ENCODE measurements at places on chromosomes 7 and 10. TPM values are rescaled to one million over a fixed set of nuclear protein-coding genes. Genes with fewer than 3 reads are reported as not detected.

- no peak for DNase-seq
Measured at GRCh38 chr10:85864868-85865526, 501.6 kb downstream of the GRID1 start.

- DNase-seq = no peak
Measured at GRCh38 chr7:1368184-1368681, 91.0 kb downstream of the MICALL2 start.

- no peak for DNase-seq
Measured at GRCh38 chr10:66187053-66187733, 738.6 kb upstream of the LRRTM3 start.

The INPP5F gene
- polyA plus RNA-seq = 4.2 TPM

The CYP3A4 gene
- polyA plus RNA-seq = 10.4 TPM

The SLC18A2 gene
- 0.27 TPM for polyA plus RNA-seq

- no peak for DNase-seq
Measured at GRCh38 chr10:91162050-91162494, 58.4 kb upstream of the PCGF5 start.

The ABCC2 gene
- polyA plus RNA-seq = 87.7 TPM

DNA sequence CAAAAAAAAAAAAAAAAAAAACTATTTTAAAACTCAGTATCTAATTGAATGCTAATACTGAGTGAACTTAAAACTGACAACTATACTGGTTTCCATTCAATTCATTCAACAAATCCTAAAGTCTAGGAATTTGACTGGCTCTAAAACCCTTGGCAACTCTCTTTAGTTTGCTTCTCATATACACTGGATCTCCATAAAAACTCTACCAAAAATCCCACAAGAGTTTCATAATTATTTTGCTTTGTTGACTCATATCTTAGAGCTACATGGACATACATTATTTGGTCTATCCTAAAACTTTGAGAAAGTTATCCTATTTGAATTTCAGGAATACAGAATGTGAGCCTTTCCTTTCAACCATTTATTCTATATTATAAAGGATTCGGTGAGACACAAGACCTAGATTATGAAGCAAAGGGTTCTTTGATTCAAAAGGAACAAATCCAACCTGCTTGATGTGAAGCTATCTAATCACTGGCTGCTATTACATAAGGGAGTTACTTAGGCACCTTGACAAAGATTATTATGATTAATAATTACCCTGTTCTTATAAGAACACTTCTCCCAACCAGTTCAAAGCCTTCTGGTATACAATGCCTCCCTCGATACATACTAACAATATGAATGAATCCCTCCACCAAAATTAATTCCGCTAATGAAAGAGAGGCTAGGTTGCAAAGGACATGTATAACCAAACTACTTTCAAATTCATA, 15.8 kb upstream of the KMT2E start:
- peak; percentile 65 for DNase-seq
